ENCODE measurements at places on chromosomes 2 and 18. TPM values are rescaled to one million over a fixed set of nuclear protein-coding genes. Genes with fewer than 3 reads are reported as not detected.

The CYS1 gene
- 1.3 TPM for total RNA-seq

The MLPH gene
- 9.9 TPM for total RNA-seq

The UBR3 gene
- total RNA-seq = 7.7 TPM

The ZDBF2 gene
- total RNA-seq = 2.5 TPM
